ENCODE measurements at places on chromosomes 4 and X.

DNA sequence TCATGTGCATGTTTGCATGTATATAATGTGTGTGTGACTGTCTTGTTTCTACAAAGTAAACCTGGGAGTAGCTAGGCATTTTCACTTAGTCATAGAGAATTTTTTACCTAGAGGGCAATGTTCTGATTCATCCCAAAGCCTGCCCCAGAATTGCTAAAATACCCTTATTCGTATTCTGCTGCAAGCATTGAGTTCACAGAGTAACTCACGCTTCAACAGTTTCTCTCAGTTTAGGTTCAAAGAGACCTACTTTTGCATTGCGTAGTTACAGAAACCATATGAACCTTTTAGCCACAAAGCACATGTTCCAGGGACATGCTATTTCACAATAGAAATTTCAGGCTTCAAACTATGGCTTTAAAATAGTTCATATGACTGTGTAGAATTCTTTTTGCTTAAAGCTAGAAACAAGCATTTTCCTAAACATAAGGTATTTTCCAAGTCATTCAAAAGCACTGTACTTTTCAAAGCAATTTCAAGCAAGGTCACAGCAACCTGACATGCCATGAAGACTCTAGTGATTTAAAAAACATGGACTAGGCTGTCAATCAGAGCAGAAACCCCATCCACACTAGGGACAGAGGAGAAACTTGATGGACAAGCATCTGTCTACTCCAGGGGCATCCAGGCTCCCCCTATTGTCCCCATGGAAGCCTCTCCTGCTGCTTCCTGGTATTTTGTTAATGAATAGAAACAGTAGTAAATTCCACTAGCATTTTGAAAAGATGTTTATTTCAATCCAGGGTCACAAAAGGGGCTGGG, 81.5 kb upstream of the MAPK10 start:
- DNase-seq = no peak

DNA sequence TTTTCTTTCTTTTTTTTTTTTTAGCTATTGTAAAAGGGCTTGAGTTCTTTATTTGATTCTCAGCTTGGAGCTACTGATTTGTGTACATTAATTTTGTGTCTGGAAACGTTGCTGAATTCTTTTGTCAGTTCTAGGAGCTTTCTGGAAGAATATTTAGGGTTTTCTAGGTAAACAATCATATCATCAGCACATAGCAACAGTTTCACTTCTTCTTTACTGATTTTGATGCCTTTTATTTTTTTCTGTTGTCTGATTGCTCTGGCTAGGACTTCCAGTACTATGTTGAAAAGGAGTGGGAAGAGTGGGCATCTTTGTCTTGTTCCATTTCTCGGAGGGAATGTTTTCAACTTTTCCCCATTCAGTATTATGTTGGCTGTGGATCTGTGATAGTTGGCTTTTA, 292.2 kb downstream of the GABRG1 start:
- DNase-seq = no peak

GRCh38 chr4:83335701-83336100, 1.1 kb upstream of the HPSE start:
- no peak for DNase-seq

DNA sequence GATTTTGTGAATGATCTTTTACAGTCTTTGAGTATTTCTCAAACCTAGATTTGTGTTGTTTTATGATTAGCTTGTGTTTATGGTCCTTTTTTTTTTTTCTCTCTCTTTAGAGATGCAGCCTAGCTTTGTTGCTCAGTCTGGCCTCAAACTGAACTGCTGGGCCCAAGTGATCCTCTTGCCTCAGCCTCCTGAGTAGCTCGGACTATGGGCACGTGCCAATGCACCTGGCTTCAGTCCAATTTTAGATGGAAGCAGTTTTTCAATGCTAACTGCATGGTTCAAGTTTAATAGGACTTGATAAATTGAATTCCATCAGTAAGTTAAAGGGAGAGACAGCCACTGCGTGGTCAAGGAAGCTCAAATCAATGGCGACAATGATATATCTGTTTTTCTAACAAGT, 3.8 kb upstream of the FGG start:
- DNase-seq = no peak

- no peak for DNase-seq
These were observed 16.7 kb downstream of the NR3C2 start for GRCh38 chr4:148425327-148426110.

- no peak for DNase-seq
These were observed 32.4 kb downstream of the KLHL8 start for GRCh38 chr4:87188048-87188447.

GRCh38 chr4:5894266-5894665, 1.4 kb upstream of the CRMP1 start:
- no peak for DNase-seq

DNA sequence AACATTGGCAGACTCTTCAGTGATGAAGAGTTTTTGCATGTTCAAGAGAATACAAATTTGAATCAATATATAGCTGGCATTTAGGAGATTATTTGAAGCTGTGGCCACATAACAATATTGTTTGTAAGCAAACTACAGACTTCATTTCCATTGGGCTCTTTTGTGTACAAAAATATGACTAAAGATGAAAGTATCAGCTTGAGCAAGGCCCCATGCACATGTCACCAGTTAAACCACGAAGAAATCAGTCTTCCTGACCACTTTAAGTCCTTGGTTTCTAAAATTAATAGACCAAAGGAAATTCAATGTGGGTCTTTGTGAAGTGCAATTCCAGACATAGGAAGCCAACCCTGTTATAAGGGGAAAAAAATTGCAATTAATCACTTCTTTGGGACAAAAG, 1664.6 kb upstream of the ADGRL3 start:
- no peak for DNase-seq

- no peak for DNase-seq
These were observed 691.5 kb downstream of the KCTD8 start for GRCh38 chr4:43757147-43757546.

- DNase-seq = no peak
These were observed 307.5 kb upstream of the ANXA10 start for GRCh38 chr4:167784826-167785225.

DNA sequence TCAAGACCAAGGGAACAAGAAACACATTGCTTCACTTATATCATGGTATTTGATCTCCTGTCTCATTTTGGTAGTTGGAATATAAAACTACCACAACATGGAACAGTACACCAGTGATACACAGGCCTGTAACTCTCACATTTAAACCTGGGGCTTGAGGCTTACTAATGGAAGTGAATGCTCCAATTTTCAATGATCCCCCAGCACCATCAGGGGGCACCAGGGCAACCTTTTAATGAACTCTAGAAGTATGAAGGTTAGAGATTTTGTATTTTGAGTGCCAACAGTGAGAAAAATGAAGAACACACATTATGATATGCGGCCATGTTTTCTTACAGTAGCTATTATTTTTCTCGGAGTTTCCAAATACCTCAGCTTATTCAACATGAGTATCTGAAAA, 50.7 kb downstream of the C4orf33 start:
- DNase-seq = no peak

DNA sequence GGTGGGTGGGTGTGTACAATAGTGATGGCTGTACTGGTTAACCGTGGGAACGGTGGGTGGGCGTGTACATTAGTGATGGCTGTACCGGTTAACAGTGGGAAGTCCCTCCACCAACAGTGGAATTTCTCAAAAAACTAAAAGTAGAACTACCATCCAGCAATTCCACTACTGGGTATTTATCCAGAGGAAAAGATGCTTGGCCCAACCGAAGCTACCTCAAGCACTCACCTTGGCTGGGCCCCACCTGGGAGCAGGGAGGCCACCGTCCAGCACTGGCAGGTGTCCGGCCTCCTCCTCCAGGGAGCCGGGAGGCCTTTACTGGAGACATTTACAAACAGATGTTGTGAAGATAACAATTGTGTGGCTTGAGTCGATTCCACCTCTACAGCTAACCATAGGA, 6.0 kb upstream of the MAEA start:
- no peak for DNase-seq
